ENCODE measurements at places on chromosomes 2 and 18.
A peak's percentile ranks its signal among the peaks of the same experiment; 100 is the strongest.

DNA sequence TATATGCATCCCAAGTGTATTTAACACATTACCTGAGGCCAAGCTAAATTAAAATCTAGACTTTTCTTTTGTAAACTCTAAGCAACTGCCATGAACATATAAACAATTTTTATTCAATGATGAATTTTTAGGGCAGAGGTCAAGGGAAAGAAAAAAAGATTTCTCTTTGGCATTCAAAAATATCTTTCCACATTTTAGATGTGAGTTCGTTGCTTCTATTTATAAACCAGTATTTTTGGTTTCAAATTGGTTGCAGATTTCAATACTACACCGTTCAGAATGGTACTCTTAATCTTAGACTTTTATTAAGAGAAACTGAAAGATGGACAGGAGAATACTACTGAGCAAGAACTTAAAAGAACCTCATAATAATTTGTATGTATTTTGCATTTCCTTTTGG lies 293.6 kb upstream of the CCDC68 start:
- DNase-seq, result no peak

DNA sequence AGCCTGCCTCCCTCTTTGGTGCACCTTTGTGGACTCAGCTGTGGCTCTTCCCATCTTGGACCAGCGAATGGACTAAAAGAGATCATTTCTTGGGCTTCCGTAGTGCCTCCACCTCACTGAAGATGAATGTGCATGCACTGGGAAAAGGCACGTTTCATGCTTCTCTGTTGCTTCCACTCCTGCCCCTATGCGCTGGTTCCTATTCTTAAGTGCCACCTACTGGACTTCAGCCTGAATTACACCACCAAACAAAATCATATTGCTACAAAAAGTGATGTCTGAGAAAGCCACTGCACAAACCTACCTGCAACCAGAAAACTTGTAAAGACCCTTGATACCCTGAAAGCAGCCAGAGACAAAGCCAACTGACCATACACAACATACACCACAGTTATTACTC lies 695.6 kb downstream of the TSN start:
- DNase-seq, result no peak

DNA sequence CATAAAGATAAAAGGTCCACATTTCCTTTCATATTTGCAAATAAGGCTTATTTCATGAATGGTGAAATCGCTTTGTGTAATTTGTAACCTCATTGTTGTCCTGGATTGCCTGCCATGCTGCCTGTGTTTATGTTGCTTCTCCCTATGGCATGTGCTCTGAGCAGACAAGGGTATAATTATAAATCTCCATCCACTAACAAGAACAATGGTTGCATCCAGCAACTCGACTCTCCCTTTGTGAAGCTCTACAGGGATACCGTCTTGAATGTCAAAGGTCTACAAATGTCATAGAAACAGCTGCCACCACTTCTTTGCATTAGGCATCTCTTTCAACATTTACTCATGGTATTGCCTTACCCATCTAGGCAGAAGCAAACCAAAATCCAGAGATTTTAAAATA lies 209.6 kb downstream of the SLC8A1 start:
- no peak for DNase-seq

- peak; percentile 80 for DNase-seq
Observed at GRCh38 chr2:219245148-219245898, at the start of the genes GLB1L and STK16. Gene GLB1L (minus strand): TSS chr2:219245444. CDS start chr2:219243573, 1,871 bp downstream. Gene STK16 (plus strand): TSS chr2:219245479. CDS start chr2:219246000, 521 bp downstream.

DNA sequence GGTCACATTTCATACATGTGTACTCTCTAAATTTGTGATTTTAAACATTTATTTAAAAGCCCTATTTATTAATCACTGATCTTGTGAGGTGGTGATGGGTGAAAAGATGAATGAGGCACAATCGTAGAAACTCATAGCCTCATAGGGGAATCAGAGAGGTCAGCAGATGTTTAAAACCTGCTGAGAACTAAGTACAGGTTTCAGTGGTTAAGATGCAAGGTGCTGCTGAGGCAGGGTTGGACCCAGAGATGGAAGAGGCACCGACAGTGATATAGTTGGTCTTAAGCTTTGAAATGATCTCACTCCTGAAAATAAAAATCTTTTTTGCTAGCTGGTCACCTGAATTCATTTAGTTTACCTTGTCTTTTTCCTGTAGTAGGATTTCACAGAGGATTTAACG lies 49.6 kb downstream of the LINC00305 start:
- no peak for DNase-seq

DNA sequence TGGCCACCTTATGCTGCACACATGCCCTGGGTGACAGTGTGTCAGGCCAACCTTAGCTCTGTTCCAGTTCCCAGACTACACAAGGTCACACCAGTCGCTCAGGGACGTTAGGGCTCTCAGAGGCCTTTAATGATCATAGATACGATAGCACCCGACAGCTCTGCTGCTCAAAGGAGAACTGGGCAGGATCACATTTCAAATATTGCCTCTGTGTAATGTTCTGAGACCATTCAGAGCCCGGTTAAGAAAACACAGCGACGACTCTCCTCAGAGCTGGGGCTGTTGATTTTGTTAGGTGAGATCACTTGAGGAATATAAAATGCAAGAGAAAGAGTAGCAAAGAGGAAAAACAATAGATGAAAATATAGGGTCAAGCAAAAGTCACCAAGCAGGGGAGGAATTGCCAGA lies 166.6 kb upstream of the TANK start:
- DNase-seq, result peak; percentile 44

DNA sequence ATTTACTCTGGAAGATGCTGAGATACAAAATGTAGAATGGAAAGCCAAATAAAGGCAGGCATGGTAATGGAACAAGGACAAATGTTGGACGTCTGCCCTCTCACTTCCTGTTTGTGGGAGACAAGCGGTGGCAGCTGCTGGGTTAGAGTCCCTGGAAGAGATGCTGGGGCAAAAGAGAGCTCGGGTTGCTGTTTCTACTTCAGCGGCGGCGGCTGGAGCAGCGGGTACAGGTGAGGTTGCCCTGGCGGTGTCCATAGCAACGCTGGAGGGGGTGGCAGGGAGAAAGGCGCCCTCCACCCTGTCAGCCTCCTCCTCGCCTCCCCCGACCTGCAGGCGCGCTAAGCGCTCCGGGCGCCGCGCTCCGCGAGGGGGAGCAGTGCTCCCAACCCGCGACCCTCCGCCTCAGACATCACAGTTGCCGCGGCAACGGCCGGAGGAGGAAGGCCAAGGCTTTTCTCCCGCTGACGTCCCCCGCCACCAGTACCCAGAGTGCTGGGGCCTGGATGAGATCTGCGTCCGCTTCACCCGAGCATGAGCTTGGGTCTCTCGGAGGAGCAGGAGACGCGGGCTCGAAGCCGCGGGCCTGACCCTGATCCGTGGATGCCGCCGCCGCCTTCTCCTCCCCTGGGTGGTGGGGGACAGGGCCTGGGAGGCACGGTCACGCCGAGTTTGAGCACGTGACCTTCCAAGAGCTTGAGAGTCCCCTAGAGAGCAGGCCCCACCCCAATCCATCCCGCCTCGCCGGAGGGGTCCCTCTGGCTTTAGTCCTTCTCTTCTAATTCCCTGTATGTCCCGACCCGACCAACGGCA lies 65.6 kb downstream of the NOL4 start:
- DNase-seq, result no peak

- peak; percentile 32 for DNase-seq
Observed at GRCh38 chr2:113818382-113818951, 62.0 kb upstream of the SLC35F5 start.

GRCh38 chr18:7566244-7566566 lies 911 bp upstream of the PTPRM start:
- no peak for DNase-seq

- no peak for DNase-seq
Observed at GRCh38 chr2:64970495-64970894, 18.7 kb upstream of the SLC1A4 start.

DNA sequence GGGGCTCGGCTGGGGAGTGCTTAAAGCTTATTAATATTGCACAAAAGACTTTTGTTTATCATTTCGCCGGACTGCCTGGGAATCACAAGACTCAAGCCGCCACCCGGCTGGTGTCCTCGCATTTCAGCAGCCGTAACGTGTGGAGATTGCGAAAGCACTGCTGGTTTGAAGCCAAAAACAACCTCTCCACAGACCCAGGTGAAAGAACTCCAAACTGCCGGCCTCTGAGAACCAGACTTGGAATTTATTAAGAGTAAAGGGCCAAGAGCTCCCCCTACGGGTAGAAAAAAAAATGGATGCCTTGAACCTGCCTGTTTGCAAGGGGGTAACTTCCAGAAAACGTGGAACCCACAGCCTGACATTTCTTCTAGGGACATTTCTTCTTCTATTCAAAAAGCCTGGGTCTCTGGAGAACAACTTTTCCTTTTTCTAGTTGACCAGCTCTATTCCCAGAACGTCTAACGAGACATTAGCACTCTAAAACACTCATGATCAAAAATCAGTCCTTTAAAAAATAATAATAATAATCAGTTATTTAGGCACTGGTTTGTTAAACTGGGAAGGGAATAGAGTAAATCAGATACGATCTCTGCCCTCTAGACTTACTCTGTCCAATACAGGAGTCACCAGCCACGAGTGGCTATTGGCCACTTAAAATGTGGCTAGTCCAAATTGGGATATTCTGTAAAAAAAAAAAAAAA lies 216.3 kb downstream of the C1D start:
- DNase-seq, result peak; percentile 98

- DNase-seq, result no peak
Observed at GRCh38 chr2:35463805-35464596, 891.6 kb upstream of the CRIM1 start.
